ENCODE measurements at places on chromosomes 2 and 18. TPM values are rescaled to one million over a fixed set of nuclear protein-coding genes. Genes with fewer than 3 reads are reported as not detected.

- peaks cover 8% of the 10 kb centered on the region for H3K27me3 ChIP-seq
- H3K4me1 ChIP-seq = no peaks in the 10 kb centered on the region
- H3K36me3 ChIP-seq = no peaks in the 10 kb centered on the region
These were observed 251.6 kb upstream of the APCDD1 start for GRCh38 chr18:10202845-10203321.

DNA sequence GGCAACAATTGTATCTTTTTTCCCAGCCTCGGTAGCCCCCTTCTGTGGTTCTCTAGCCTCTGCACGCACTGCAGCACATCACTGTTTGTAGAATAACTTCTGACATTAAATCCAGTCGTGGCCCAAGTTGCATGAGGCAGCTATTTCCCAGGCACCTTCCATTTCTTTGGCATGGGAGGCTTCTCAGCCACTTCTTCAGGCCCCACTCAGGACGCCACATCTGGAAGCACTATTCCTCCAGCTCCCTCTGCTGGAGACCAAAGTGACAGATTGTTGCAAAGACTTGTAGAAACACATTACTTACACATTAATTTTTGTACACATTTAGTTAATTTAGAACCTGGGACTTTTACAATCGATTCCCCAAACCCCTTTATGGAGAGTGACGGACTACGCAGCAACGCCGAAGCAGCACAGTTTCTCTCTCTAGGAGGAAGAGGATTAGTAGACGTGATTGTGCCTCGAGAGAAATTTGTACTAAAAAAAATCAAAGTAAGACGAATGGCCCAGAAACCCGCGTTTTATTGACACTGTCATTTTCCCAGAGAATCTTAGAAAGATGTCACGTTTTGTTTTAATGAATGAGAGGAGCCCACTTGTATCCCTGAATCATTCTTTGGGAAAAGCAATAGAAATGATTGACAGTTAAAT, 57.8 kb upstream of the RGPD5 start:
- H3K27ac ChIP-seq = no peak overlapping the region
- no peaks in the 10 kb centered on the region for H3K27me3 ChIP-seq
- H3K4me3 ChIP-seq = no peak overlapping the region
- peak; percentile 34 for DNase-seq
- H3K4me1 ChIP-seq = no peaks in the 10 kb centered on the region
- H3K36me3 ChIP-seq = no peaks in the 10 kb centered on the region

DNA sequence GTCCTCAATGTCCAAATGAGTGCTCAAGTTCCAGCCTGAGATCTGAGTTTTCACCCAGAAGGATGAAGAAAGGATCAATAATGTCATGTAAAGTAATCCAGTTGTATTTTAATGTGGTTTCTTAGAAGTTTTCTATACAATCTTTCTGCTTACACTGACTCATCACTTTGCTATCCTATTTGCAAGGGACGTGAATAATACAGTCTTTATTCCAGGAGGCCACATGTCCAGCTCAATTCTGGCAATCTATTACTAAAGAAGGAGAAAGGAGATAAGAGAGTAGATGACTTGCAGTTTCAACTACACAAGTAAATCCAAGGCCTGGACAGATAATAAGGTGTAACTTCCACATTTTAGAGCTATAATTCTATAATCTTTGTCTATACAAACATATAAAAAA, 601.1 kb upstream of the SETBP1 start:
- H3K4me1 ChIP-seq = peaks cover 12% of the 10 kb centered on the region
- peak; percentile 95 for DNase-seq
- no peaks in the 10 kb centered on the region for H3K36me3 ChIP-seq

The ABHD1 gene
- total RNA-seq = not detected

The PDCD1 gene
- not detected for total RNA-seq

- no peaks in the 10 kb centered on the region for H3K36me3 ChIP-seq
- no peaks in the 10 kb centered on the region for H3K27me3 ChIP-seq
- H3K4me3 ChIP-seq = no peak overlapping the region
- no peaks in the 10 kb centered on the region for H3K4me1 ChIP-seq
- DNase-seq = peak; percentile 70
These were observed 110.0 kb upstream of the ARL4C start for GRCh38 chr2:234606896-234607295.

GRCh38 chr2:85385746-85386145, 24.4 kb downstream of the CAPG start:
- DNase-seq = no peak
- H3K4me3 ChIP-seq = no peak overlapping the region
- H3K4me1 ChIP-seq = no peaks in the 10 kb centered on the region
- no peak overlapping the region for H3K27ac ChIP-seq

DNA sequence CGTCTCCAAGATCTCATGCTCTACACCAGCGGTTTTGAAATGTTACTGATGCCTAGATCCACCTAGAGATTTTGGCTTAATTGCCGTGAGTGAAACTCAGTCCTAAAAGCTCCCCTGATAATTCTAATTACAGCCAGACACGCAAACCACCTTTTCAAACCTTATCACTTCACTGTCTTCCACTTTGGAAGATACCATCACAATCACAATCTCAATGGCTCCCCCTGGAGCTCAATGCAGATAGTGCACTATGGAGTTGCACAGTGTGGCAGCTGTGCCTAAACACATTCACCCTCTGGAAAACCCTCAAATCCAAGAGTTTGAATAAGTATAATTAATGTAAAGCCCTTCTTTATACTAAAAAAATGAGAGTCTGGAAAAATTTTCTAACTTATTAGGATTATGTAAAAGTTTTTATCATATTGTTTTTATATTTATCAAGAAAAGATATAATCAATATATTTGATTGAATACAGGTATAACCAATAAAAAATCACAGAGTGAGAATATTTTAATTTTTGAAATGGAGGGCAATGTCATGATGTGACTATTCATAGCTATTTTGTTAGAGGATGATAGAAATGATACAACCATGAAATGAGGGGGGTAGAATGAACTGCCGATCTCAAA, 102.9 kb upstream of the SLC8A1 start:
- H3K4me1 ChIP-seq = peaks cover 4% of the 10 kb centered on the region
- no peak overlapping the region for H3K27ac ChIP-seq
- H3K4me3 ChIP-seq = no peak overlapping the region
- DNase-seq = peak; percentile 17
- no peaks in the 10 kb centered on the region for H3K36me3 ChIP-seq

DNA sequence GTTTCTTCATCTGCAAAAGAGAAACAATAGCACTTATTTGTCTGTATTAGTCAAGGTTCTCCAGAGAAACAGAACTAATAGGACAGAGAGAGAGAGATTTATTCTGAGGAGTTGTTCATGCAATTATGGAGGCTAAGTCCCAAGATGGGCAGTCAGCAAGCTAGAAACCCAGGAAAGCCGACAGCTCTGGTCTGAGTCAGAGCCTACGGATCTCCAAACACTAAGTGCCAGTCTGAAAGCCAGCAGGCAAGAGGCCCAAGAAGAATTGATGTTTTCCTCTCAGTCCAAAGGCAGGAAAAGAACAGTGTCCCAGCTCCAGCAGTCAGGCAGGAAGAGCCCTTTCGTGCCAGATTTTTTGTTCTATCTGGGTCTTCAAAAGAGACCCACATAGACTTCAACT, 36.5 kb upstream of the SLC66A3 start:
- no peaks in the 10 kb centered on the region for H3K36me3 ChIP-seq
- peaks cover 6% of the 10 kb centered on the region for H3K27me3 ChIP-seq
- no peak overlapping the region for H3K4me3 ChIP-seq
- no peak for DNase-seq
- no peak overlapping the region for H3K27ac ChIP-seq
- peaks cover 3% of the 10 kb centered on the region for H3K4me1 ChIP-seq

- H3K4me3 ChIP-seq = no peak overlapping the region
- no peak for DNase-seq
- H3K27me3 ChIP-seq = no peaks in the 10 kb centered on the region
- no peak overlapping the region for H3K27ac ChIP-seq
These were observed 72.5 kb upstream of the CYP1B1 start for GRCh38 chr2:38148501-38148900.

The TRIM43 gene
- total RNA-seq = not detected

The KIDINS220 gene
- total RNA-seq = 47.8 TPM

DNA sequence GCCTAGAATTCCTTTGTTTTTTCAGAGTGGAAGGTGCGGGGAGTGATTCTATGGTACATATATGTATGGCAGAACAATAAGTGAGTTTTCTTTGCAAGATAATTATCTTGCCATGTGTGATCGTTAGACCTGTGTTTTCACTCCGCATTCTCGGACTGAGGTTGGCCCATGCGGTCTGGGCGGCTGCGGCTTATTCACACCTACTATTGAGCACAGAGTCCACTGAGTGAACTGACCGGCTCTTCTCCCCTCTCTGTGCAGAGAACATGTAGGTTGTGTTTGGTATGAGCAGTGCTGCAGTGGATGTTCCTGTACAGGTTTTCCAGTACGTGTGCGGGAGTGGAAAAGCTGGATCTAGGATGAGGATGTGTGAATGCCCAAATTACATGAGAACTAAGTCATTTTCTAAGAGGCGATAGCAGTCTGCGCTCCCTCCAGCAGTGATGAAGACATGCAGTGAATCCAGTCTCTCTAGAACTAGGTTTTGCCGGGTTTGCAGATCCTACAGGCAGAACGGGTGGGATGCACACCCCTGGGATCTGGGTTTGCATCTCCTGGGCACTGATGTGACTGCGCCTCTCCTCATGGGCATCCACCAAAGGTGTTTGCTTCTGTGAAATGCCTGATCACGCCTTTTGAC, 27.1 kb downstream of the MTERF4 start:
- H3K4me1 ChIP-seq = no peaks in the 10 kb centered on the region
- no peak for DNase-seq
- no peak overlapping the region for H3K27ac ChIP-seq
- no peaks in the 10 kb centered on the region for H3K36me3 ChIP-seq
- H3K27me3 ChIP-seq = no peaks in the 10 kb centered on the region

DNA sequence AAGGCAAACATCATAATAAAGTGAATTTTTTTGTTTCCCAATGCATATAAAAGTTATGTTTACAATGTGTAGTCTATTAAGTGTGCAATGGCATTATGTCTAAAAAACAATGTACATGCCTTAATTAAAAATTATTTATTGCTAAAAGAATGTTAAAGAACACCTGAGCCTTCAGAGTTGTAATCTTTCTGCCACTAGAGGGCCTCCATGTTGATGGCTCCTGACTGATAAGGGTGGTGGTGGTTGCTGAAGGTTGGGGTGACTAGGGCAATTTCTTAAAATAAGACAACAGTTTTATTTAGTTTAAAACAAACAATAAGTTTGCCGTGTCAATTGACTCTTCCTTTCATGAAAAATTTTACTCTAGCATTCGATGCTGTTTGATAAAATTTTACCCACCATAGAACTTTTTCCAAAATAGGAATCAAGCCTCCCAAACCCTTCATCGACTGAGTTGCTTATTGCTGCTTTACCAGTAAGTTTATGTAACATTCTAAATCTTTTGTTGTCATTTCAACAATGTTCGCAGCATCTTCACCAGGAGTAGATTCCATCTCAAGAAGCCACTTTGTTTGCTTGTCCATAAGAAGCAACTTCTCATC, 32.3 kb downstream of the MAP3K2 start:
- H3K4me3 ChIP-seq = no peak overlapping the region
- H3K27me3 ChIP-seq = no peaks in the 10 kb centered on the region
- no peak overlapping the region for H3K27ac ChIP-seq
- DNase-seq = no peak
- H3K36me3 ChIP-seq = no peaks in the 10 kb centered on the region

DNA sequence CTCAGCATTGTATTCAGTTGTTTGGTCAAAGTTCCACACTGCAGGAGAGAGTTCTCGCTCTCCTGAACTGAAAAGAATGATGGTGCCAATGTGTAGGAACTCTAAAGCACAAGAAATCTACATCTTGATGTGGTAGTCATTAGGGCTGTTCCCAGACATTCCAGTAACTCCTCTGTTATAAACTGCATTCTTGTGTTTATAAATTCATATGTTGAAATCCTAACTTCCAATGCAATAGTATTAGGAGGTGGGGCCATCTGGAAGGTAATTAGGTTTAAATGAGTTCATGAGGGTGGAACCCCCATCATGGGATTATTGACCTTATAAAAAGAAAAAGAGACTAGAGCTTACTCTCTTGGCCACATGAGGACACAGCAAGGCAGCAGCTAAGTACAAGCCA, 239.6 kb downstream of the CDH20 start:
- DNase-seq = peak; percentile 26
- H3K4me1 ChIP-seq = peaks cover 15% of the 10 kb centered on the region
- no peak overlapping the region for H3K4me3 ChIP-seq
- H3K27me3 ChIP-seq = no peaks in the 10 kb centered on the region
- no peak overlapping the region for H3K27ac ChIP-seq
- no peaks in the 10 kb centered on the region for H3K36me3 ChIP-seq

DNA sequence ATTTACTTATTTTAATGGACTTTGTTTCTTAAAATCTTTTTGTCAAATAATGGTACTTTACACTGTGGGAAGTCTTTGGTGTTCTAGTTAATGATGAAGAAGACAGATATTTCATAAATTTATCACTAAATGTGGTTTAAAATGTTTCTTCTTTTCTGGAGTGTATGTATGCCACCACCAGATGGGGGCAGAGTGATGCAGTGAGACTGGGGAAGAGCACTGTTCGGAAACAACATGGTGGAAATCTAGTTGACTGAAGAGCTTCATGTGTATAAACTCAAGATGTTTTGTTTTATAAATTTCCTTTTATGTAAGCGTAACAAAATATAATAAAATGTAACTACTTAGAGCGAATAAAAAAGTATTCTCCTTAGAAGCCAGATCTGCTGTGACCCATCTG, 195.1 kb downstream of the KCNE4 start:
- H3K36me3 ChIP-seq = no peaks in the 10 kb centered on the region
- no peaks in the 10 kb centered on the region for H3K27me3 ChIP-seq
- H3K4me3 ChIP-seq = no peak overlapping the region
- no peaks in the 10 kb centered on the region for H3K4me1 ChIP-seq
- no peak overlapping the region for H3K27ac ChIP-seq
- DNase-seq = peak; percentile 19

The GALNT14 gene
- total RNA-seq = 2.1 TPM

- no peak overlapping the region for H3K27ac ChIP-seq
- no peak for DNase-seq
- no peaks in the 10 kb centered on the region for H3K36me3 ChIP-seq
- peaks cover 2% of the 10 kb centered on the region for H3K27me3 ChIP-seq
- H3K4me1 ChIP-seq = no peaks in the 10 kb centered on the region
These were observed 31.4 kb upstream of the PHLPP1 start for GRCh38 chr18:62683935-62684334.

The DTNB gene
- total RNA-seq = 5.1 TPM

GRCh38 chr2:24459224-24460161, 31.6 kb upstream of the NCOA1 start:
- no peaks in the 10 kb centered on the region for H3K27me3 ChIP-seq
- no peak overlapping the region for H3K27ac ChIP-seq
- H3K36me3 ChIP-seq = no peaks in the 10 kb centered on the region

DNA sequence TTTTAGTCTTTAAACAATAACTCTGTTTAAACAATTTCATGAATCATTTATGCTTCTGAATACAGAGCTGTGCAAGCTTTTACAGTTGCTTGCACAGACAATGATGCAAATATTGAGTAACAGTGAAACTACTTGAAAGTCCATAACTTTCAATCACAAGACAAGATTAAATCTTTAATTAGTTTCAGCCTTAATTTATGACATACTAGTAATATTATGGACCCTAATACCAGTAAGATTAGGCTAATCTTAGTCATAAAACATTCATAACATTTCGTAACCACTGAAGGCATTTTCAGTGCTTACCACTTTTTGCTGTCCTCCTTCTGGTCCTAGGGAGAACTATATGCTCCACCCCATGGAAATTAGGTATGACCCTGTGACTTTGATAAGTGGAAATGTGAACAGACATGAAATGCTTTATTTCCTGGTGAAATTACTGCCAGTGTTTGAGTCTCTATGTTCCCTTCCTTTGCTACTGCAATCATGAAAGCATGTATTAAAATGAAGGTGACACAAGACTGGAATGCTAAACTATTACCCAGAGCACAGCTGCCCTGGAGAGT, 1.8 kb upstream of the COBLL1 start:
- DNase-seq = no peak
- no peak overlapping the region for H3K27ac ChIP-seq
- no peaks in the 10 kb centered on the region for H3K27me3 ChIP-seq
- H3K36me3 ChIP-seq = no peaks in the 10 kb centered on the region

Measured in astrocyte (in vitro differentiated cells and primary cell).